ENCODE measurements at places on chromosomes 3 and 15.

DNA sequence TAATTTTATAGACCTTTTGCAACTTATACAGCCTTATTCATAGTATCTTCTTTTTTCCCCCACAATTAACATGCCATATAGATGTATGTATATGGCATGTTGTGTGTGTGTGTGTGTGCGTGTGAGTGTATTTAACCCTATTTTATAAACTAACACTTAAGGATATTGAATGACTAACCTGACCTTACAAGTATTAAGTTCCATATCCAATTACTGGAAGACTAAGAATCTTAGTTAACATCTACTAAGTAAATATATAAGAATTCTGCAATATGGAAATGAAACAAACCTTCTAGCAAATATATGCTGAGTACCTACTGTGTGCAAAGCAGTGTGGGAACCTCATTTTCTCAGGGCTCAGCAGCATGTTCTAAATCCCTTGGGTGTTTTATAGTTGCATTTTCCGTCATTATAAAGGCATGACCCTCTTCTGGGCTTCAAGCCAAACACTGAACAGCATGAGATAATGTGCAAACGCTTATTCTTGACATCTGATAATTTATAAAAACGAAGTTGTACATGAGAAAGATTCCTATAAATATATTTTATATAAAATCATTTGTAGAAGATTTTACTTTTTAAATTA, 105.5 kb downstream of the NLGN1 start:
- H3K4me3 ChIP-seq = no peak overlapping the region
- H3K27me3 ChIP-seq = no peaks in the 10 kb centered on the region
- no peaks in the 10 kb centered on the region for H3K4me1 ChIP-seq
- H3K36me3 ChIP-seq = no peaks in the 10 kb centered on the region
- DNase-seq = no peak

DNA sequence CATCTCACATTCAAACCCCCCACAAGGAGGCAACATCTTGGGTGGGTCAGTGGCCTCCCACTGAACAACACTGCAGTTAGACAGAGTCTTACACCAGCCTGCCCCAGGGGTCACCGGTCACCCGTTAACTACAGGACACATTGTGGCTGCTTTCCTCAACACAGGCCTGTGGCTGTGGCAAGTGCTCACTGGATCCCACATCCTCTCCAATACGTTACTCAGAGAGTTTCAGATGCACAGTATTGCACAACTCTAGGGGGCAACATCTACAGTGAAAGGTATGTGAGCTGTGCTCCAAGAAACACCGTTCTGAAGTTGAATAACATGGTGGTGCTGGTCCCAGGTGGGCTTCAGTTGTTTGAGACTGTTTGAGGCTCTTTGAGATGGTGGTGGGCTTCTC, 41.0 kb downstream of the CTDSPL start:
- H3K4me3 ChIP-seq = no peak overlapping the region
- no peaks in the 10 kb centered on the region for H3K27me3 ChIP-seq
- H3K27ac ChIP-seq = no peak overlapping the region
- no peak for DNase-seq
- H3K4me1 ChIP-seq = peaks cover 23% of the 10 kb centered on the region

GRCh38 chr3:14208977-14209394, 30.4 kb downstream of the LSM3 start:
- no peaks in the 10 kb centered on the region for H3K4me1 ChIP-seq
- H3K27me3 ChIP-seq = no peaks in the 10 kb centered on the region
- no peak for DNase-seq
- H3K27ac ChIP-seq = no peak overlapping the region

DNA sequence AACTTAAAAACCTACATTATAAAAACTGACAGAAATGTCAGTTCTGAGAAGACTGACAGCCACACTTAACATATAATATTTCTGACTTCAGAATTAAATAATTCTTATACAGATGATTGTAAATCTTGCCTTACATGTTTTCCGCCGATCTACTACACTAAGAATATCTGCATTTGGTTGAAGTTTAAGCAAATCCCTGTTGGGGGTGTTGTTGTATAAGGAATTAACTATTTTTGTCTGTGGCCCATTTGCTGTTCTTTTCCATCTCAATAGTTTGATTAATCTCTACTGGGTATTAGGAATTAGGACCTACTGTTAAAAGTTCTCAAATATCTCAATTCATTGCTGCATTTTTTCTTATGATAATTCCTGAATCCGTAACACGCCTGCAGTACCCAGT, 838.3 kb upstream of the ROBO1 start:
- no peaks in the 10 kb centered on the region for H3K27me3 ChIP-seq
- H3K36me3 ChIP-seq = no peaks in the 10 kb centered on the region
- no peak for DNase-seq
- no peak overlapping the region for H3K4me3 ChIP-seq
- H3K27ac ChIP-seq = no peak overlapping the region

DNA sequence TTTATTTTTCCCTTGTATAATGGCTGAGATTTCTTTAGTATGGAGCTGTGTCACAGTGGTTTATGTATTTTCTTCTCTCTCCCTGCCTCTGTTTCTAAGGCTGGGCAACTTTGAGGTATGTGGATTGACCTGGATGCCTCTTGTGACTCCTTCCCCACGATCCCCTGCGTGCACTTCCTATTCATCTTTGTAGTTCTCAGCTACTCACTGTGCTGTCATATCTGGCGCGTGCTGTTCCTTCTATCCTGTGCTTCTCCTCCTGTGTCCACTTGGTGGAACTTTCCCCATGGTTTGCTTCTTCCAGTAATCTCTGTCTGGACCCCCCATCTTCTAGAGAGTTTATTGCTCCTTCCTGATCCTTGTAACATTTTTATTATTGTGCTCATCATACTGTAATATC, 97.3 kb downstream of the AKAP13 start:
- no peaks in the 10 kb centered on the region for H3K27me3 ChIP-seq
- H3K4me3 ChIP-seq = no peak overlapping the region
- H3K36me3 ChIP-seq = no peaks in the 10 kb centered on the region
- H3K4me1 ChIP-seq = peaks cover 49% of the 10 kb centered on the region
- DNase-seq = no peak

GRCh38 chr15:35256551-35256950, 171.5 kb upstream of the NANOGP8 start:
- H3K27me3 ChIP-seq = no peaks in the 10 kb centered on the region
- no peaks in the 10 kb centered on the region for H3K4me1 ChIP-seq
- H3K4me3 ChIP-seq = no peak overlapping the region

DNA sequence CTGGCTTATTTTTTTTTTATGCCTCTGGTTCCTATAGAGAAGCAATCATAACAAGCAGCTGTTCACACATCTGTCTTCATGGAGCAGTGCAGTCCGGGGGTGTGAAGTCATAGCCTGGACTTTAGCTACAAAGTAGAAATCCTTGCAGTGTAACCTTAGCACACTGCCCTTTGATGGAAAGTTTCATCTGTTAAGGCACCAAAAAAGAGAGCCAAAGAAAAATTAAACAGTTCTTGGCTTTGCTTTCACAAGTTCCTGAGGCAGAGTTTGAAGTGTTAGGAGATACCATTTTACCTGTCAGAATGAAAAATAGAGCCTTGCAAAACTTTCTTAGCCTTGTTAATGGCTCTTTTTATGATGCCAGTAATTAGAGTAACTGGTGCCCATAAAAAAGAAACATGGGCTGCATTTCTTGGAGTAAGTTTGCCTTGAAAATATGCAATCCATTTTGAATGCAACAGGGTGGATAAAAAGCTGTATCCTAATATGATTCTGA, 84.1 kb downstream of the PIK3R4 start:
- no peaks in the 10 kb centered on the region for H3K27me3 ChIP-seq
- H3K36me3 ChIP-seq = no peaks in the 10 kb centered on the region
- H3K27ac ChIP-seq = no peak overlapping the region
- no peak overlapping the region for H3K4me3 ChIP-seq
- no peak for DNase-seq
- H3K4me1 ChIP-seq = no peaks in the 10 kb centered on the region

DNA sequence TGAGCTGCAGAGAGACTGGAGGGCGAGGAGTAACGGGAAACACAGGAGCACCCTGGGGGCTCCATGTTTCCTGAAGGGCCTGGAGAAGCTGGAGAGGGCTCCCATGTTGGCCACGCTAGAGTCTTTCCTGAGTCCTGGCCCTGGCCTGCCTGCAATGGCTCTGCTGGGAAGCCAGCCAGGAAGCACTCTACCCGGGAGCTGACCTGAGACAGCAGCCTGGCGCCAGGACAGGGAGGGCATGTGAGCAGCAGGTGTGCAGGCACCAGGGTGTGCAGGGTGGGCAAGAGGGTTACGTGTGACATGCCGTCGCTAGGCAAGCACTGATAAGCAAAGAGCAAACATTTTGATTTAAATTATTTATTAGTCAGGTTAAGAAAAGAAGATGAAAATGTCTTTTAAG, 301.4 kb downstream of the OCA2 start:
- H3K36me3 ChIP-seq = no peaks in the 10 kb centered on the region
- no peak overlapping the region for H3K27ac ChIP-seq
- H3K4me3 ChIP-seq = no peak overlapping the region
- no peak for DNase-seq
- no peaks in the 10 kb centered on the region for H3K27me3 ChIP-seq

- no peak overlapping the region for H3K4me3 ChIP-seq
- no peak overlapping the region for H3K27ac ChIP-seq
- H3K27me3 ChIP-seq = no peaks in the 10 kb centered on the region
- no peak for DNase-seq
These were observed 23.8 kb downstream of the LYSMD4 start for GRCh38 chr15:99709243-99709986.

DNA sequence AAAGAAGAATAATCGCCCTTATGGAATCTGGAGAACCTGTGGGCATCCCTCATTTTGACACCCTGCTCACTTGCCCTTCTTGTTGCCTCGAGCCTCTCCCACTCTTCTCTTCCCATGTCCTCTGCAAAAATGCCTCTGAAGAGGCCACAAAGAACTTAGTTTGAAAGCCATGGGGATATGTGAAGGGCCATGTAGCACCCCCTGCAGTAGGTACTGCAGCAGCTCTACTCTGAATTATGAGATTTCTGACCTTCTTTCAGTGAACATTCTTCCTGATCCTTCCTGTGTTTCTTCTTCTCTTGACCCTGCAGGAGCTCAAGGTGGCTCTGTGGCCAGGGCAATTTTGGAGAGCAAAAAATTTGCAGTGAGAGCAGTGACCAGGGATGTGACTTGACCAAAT, 30.4 kb upstream of the TRA2B start:
- no peak overlapping the region for H3K4me3 ChIP-seq
- DNase-seq = no peak
- no peaks in the 10 kb centered on the region for H3K27me3 ChIP-seq
- no peaks in the 10 kb centered on the region for H3K4me1 ChIP-seq
- H3K36me3 ChIP-seq = no peaks in the 10 kb centered on the region

GRCh38 chr3:142724682-142725356, 985 bp downstream of the TRPC1 start:
- peak overlapping the region; percentile 70 for H3K4me3 ChIP-seq
- DNase-seq = no peak
- H3K27me3 ChIP-seq = no peaks in the 10 kb centered on the region

DNA sequence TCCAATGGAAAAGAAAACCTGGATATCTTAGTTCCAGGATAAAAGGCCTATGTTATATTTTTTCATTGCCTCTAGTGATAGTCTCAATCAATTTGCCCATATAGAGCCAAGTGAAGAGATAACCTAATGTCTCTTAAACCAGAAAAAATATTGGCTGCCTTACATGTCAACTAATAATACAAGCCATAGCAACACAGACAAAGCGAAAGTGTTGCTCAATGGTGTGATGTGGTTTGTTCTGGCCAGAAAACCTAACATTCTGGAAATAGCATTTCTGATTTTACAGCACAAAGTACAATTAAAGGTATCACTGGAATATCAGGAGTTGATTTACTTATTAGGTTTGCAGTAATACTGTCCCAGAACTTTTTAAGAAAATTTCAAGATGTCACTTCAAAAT, 101.5 kb downstream of the ATP8B4 start:
- H3K27ac ChIP-seq = no peak overlapping the region
- no peaks in the 10 kb centered on the region for H3K4me1 ChIP-seq
- H3K4me3 ChIP-seq = no peak overlapping the region

GRCh38 chr3:111481551-111481950, 60.4 kb upstream of the CD96 start:
- H3K27ac ChIP-seq = no peak overlapping the region
- H3K4me3 ChIP-seq = no peak overlapping the region
